Adipocyte (in vitro differentiated cells): ENCODE measurements at places on chromosomes 11 and 22.

GRCh38 chr11:74453373-74453975 is 13.9 kb downstream of the KCNE3 start:
- DNase-seq = peak; percentile 82

DNA sequence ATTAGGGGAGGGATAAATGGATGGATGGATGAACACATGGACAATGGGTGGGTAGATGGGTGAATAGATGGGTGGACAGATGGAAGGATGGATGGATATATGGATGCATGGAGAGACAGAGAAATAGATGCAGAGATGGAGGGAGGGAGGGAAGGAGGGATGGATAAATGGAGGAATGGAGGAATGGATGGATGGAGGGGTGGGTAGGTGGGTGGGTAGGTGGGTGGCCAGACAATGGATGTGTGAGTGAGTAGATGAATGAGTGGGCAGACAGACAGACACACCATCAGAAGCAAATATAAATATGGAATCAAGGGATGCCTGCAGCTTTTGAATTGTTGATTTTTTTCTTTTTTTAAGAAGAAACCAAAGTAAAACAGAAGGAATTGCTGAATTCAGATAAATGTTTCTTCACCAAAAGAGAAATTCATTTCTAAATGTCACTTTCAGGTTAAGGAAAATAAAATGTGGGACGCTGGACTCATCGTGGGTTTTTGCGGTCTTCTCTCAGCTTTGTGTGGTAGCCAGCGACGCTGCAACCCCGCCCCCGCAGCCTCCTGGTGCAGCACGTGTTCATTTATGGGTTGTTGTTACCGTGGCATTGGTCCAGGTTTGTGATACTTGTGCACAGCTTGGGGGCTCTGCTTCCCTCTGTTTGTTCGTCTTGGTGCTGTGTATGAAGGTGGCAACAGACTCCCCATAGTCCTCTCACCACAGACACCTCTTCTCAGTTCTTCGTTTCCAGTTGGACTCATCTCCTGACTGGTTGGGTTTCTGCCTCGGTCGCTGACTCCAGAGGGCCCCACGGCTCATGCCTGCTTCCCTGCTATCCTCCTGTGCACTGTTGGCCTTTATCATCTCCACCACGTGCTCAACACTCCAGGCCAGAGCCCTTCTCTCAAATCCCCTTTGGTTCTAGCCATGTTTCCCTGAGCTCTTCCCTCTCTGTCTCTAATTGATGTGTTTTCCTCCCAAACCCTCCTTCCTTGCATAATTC is 76.4 kb downstream of the CDKN1C start:
- no peak for DNase-seq

DNA sequence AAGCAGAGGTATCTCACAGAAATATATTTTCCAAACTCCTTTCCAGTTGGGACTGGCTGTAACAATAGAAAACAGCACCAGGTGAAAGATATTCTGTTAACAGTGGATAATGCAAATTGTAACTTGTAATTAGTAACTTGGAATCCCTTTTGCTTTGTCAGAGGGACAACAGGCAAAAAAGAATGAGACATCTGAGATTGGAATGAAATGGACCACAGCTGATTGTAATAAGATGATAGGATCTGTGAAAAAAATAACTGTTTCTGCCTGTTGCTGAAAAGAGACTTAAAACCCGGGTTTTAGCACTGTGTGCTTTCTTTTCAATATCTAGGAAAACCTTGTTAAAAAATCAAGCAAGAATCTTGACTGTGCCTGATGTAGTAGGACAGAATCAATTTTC is 655.7 kb downstream of the METTL15 start:
- peak; percentile 22 for DNase-seq

GRCh38 chr11:29844701-29845379 is 172.0 kb downstream of the KCNA4 start:
- DNase-seq = no peak

GRCh38 chr22:19213442-19214077 is 35.0 kb upstream of the SLC25A1 start:
- DNase-seq = no peak

GRCh38 chr22:48112687-48113521 is 1350.5 kb downstream of the TBC1D22A start:
- no peak for DNase-seq

DNA sequence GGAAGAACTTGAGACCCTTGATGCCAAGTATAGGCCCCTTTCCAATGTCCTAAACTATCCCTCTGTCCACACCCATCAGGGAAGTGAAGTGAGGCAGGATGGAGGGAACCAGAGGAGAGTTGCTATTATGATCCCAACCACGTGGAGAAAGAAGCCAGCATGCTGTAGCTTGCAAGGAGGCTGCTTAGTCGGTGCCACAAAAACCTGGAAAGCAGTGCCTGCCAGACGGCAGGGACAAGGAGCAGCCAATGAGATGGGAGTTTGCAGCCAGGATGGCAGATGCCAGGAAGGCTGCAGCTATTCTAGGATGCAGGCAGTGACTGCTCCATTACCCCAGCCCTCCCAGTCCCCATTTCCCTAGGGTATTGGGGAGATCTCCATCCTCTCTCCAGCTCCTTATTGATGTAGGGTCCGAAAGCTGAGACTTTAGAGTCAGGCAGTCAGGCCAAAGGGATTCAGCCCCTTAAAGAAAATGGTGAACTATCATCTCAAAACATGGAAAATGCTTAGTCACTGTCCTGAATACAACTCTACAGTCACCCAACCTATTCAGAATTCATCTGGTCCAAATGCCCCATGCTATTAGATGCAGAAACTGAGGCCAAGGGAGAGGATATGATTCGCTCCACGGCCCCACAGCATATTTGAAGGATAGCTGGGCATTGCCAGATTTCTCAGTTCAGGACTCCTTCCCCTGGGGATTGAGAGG is 18.4 kb upstream of the LRRC55 start:
- DNase-seq = no peak

DNA sequence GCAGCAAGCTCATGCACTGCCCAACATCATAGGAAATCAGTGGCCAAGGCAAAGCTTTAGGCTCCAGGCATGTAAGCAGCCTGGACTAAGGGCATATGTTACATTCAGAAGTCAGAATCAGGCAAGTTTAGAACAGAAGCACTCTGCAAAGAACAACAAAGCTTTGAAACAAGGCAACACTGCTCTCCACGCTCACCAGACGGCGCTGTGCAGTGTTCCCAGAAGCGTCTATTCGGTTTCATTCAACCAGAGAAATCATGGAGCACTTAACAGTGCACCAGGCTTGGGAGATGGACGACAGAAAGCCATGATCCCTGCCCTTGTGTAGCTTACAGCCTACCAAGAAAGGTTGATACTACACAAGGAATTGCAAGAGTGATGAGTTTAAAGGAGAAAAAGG is 555.8 kb downstream of the BUD13 start:
- DNase-seq = peak; percentile 7

DNA sequence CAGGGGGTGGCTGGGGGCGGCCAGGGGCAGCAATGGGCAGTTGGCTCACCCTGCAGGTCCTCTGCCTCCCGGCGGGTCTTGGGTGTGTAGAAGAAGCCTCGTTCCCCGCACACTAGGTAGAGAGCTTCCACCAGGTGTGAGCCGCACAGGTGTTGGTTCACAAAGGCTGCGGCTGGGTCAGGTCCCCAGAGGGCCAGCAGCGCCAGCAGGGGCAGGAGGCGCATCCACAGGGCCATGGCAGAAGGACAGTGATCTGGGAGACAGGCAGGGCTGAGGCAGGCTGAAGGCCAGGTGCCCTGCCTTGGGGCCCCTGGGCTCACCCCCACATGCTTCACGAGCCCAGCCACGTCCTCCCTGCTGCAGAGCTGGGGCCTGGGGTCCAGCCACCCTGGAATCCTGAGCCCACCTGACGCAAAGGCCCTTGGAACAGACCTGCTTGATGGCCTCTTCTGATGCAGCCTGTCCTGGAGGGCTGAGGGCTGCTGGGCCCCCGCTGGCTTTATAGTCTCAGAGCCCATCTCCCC is at the start of gene INS:
INS (minus strand) TSS at position 474 of the 524 bp plus-strand sequence; CDS start at position 236, 238 bp downstream.
- no peak for DNase-seq

DNA sequence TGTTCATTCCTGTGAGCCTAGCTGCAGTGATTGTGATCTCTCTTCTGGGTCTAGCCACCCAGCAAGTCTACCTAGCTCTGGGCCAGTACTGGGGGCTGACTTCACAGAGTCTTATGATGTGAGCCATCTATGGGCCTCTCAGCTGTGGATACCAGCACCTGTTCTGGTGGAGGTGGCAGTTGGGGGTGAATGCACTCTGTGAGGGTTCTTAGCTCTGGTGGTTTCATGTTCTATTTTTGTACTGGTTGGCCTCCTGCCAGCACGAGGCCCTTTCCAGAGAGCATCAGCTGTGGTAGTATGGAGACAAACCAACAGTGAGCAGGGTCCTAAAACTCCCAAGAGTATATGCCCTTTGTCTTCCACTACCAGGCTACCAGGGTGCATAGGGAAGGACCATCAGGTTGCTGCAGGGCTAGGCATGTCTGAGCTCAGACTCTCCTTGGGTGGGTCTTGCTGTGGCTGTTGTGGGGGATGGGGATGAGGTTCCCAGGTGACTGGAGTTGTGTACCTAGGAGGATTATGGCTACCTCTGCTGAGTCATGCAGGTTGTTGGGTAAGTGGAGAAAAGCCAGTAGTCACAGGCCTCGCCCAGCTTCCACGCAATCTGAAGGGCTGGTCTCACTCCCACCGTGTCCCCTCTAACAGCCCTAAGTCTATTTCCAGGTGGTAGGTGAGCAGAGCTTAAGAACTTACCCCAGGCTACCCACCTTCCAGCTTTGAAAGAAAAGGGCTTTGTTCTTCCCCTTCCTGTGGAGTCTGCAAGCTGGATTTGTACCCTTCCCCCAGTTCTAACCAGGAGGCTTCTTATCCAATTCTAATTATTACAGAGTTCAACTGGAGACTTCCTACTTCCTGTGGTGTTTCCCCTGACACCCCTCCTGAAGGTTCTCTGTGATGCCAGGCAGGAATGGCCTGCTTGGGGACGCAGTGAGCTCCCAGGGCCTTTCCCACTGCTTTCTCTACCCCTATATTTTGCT is 250.7 kb downstream of the LUZP2 start:
- no peak for DNase-seq

- DNase-seq = no peak
Measured at GRCh38 chr11:83102834-83103233, 31.1 kb upstream of the RAB30 start.

GRCh38 chr11:128509621-128510389 is 77.6 kb downstream of the ETS1 start:
- peak; percentile 49 for DNase-seq

- no peak for DNase-seq
Measured at GRCh38 chr22:18067548-18068341, 10.0 kb upstream of the PEX26 start.

DNA sequence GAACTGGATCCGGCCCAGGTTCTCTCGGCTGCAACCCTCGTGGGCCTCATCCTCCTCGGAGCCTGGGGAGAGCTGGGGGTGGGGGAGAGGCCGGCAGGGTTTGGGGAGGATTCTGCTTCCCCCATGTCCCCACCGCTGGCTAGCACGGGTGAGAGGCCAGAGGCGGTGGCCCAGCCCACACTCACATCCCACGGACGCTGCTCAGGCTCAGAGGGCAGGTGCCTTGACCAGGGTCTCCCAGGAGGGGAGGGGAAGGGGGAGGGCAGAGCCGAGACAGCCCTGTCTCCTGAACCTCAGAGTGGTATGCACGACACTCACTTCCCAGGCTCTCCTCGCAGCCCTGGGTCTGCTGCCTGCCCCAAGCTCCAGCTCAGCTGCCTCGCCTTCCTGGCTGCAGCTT is 19.6 kb downstream of the LRRC10B start:
- DNase-seq = no peak

DNA sequence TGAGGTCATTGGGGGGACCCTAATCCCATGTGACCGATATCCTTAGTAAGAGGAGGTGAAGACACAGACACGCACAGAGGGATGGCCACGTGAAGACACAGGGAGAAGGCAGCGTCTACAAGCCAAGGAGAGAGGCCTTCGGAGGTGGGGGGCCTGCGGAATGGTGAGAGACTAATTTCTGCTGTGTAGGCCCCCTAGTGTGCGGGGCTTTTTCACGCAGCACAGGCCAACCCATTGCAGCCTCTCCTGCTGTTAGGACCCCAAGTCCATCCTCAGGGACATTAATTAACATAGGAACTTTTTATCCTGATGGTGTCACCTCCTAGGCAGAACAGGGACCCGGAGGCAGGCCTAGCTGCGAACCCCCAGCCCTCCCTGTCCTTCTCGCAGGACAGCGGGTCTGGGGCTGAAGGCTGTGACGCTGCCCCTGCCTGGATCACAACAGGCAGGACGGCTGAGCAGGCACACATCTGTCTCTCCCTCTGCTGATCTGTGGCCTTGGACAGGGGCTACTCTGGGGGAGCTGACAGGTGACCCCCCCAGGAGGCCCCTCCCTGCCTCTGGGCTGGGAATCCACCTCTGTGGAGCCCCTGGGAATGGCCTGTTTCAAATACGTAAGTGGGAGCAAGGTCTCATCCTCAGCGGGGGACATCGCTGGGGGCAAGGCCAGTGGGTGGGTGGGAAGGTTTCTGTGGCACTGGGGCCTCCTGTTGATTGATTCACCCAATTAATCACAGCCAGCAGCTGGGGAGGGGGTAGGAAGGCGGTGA is 7.9 kb downstream of the ASCL2 start:
- DNase-seq = no peak

DNA sequence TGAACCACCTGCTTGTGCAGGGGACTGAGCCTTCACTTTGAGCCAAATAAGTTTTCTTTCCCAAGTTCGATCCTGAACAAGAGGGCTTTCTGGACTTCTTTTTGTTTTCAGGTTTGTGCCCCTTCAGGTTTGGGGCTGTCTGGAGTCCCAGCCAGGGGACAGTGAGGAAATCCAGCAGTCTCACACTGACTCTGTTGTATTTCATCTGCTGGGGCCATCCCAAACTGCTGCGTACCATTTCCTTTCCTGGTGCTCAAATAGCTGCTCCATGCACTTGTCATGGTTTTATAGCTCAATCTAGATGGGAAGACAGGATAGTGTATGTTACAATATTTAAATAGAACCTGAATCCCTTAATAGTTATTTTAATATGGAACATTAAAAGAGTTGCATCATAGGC is 66.3 kb upstream of the IGLL5 start:
- DNase-seq = no peak

- DNase-seq = no peak
Measured at GRCh38 chr11:120272303-120272702, 32.4 kb downstream of the POU2F3 start.

GRCh38 chr11:114848027-114848426 is 169.7 kb downstream of the NXPE2 start:
- DNase-seq = no peak

GRCh38 chr22:44574057-44574639 is 76.1 kb upstream of the RTL6 start:
- peak; percentile 89 for DNase-seq

DNA sequence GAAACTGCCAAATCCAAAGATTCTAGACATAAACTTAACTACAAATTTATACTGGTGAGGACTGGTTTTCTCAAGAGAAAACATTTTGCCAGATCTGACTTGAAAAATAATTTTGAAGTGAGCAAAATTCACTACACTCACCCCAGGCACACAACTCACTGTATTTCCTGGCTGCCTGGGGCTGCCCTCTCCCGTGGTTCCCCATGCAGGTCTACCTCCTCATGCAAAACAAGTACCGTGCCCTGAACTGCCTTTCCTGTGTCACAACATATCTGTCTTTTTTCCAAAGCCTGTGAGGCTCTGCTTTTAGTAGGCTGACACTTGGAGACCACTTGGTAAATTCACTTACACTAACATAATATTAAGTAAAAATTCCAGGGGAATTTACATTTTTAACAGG is 76.4 kb downstream of the LIF start:
- no peak for DNase-seq
